ENCODE measurements at places on chromosomes 5 and 9. TPM values are rescaled to one million over a fixed set of nuclear protein-coding genes. Genes with fewer than 3 reads are reported as not detected.

TCOF1 gene
- total RNA-seq = 40.4 TPM

FST gene
- total RNA-seq = 0.67 TPM

SOHLH1 gene
- total RNA-seq = not detected

GRCh38 chr5:179344431-179345182, 654 bp downstream of the ADAMTS2 start:
- peaks cover 6% of the 10 kb centered on the region for H3K4me1 ChIP-seq
- no peaks in the 10 kb centered on the region for H3K36me3 ChIP-seq
- no peak for DNase-seq
- H3K4me3 ChIP-seq = no peak overlapping the region
- peaks cover 59% of the 10 kb centered on the region for H3K27me3 ChIP-seq

GRCh38 chr5:177357146-177357458, 622 bp upstream of the RGS14 start:
- H3K27ac ChIP-seq = peak overlapping the region; percentile 80
- DNase-seq = no peak
- no peaks in the 10 kb centered on the region for H3K27me3 ChIP-seq
- H3K4me1 ChIP-seq = peaks cover 76% of the 10 kb centered on the region
- peak overlapping the region; percentile 99 for H3K4me3 ChIP-seq

DNA sequence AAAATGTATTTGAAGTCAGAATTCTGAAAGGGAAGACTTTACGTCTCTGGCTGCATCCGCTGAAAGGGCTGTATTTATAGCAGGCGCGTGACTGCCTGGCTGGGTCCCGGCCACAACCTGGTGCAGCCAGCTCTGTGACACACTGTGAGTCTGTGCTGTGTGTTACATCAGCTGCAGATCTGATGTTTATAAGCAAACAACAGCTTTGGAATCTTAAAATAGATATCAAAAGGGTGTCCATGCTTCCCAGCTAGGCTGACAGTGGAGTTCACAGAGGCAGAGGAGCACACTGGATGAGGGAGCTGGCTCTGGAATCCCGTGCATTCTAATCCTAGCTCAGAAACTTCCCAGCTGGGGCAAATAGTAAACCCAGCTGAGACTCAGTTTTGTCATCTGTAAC, 433.4 kb upstream of the BRINP1 start:
- H3K4me1 ChIP-seq = no peaks in the 10 kb centered on the region
- no peak for DNase-seq
- peaks cover 2% of the 10 kb centered on the region for H3K27me3 ChIP-seq
- no peak overlapping the region for H3K27ac ChIP-seq
- H3K4me3 ChIP-seq = no peak overlapping the region

- H3K27me3 ChIP-seq = no peaks in the 10 kb centered on the region
- H3K27ac ChIP-seq = no peak overlapping the region
- H3K4me3 ChIP-seq = no peak overlapping the region
- no peaks in the 10 kb centered on the region for H3K4me1 ChIP-seq
- no peak for DNase-seq
These were observed 20.3 kb upstream of the ARRDC3 start for GRCh38 chr5:91403438-91403837.
